ENCODE measurements at places on chromosomes 2 and 18.

- no peak for ATAC-seq
Measured at GRCh38 chr2:171410101-171410500, 23.7 kb downstream of the METTL8 start.

- no peak for ATAC-seq
Measured at GRCh38 chr18:28189400-28190239, 12.7 kb upstream of the CDH2 start.

- no peak for ATAC-seq
Measured at GRCh38 chr2:232979871-232980461, 33.1 kb downstream of the NGEF start.

- no peak for ATAC-seq
Measured at GRCh38 chr2:234512884-234513669, 16.2 kb upstream of the ARL4C start.

GRCh38 chr2:113233593-113234550 is 44.8 kb downstream of the PAX8 start:
- no peak for ATAC-seq

GRCh38 chr2:109582928-109583895 is 30.6 kb downstream of the SEPTIN10 start:
- ATAC-seq, result no peak

DNA sequence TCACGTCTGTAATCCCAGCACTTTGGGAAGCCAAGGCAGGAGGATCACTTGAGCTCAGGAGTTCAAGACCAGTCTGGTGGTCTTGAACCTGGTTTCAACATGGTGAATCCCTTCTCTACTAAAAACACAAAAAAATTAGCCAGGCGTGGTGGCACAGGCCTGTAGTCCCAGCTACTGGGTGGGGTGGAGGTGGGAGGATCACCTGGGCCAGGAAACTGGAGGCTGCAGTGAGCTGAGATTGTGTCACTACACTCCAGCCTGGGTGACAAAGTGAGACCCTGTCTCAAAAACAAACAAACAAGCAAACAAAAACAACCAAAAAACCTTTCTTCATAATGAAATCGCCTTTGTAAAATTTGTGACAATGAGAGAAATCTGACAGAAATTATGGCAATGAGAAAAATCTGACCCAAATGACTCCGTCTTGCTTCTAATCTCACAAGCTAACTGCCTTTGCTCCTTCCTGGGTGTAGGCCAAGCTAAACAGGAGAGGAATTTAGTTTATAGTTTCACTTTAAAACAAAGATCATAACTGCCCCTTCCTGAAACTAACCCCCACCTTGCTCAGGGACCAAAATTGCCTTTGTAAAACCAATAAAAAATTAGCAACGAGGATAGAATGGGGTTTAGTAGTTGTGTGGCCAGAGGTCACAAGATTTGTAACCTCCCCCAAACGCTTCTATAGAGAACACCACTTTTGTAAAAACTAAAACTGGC is 60.7 kb upstream of the KIF5C start:
- ATAC-seq, result peak; percentile 1

GRCh38 chr2:241373446-241373845 is 17.4 kb downstream of the FARP2 start:
- no peak for ATAC-seq

DNA sequence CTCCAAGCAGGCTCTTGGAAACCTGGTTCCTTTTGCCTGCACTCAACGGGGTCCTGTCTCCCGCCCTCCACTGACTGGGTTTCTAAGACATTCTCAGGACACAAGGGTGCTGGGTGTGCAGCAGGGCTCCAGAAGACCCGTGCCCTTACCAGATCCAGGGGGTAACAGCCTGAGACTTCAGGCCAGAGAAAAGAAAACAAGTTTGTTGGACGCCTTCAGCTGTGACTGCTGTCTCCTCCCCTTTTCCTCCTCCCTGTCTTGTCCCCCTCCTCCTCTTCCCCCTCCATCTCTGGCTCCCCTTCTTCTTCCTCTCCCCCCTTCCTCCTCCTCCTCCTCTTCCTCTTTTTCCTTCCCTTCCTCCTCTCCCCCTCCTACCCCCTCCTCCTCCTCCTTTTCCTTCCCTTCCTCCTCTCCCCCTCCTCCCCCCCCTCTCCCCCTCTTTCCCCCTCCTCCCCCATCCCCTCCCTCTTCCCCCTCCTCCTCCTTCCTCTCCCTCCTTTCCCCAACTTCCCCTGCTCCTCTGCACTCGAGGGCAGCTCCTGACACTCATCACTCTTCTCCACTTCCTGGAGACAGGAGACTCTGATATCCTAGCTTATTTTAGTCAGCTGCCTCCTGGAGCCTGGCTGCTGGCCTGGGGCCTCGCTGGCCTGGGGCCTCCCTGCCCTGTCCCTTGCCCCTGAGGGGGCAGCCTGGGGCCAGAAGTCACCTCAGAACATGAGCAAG is 12.4 kb downstream of the ADRA2B start:
- no peak for ATAC-seq

DNA sequence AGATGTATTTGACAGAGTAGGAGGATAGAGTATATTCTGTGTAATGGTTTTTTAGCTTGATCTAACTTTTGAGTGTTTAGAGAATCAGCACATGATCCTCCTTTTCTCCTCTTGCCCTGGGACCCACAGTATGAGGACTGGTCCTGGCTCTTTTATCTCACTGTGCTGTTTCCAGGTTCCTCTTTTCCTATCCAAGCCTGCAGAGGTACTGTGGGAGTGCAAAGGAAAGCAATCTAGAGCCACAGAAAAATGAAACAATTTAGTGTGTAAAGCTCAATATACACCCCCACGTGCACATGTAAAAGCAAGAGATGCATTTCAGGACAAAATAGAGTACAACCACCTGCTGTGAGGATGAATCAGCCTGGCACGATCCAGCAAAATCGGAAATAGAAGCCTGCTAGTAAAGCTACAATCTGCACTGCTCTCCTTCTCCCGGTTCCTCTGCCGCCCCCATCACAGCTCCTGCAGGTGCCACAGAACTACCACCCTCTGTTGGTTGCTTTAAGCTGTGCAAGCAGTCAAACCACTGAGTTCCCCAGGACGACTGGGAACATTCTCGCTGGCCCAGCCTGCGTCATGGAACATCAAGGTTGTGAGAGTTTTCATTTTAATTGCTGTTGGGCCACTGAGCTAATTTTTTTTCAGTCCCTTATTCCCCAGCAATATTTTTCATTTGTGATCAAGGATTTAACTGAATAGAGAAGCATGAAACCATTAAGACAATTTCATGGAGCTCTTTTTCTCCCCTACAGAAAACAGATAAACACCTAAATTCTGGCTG is 47.8 kb upstream of the MAPRE3 start:
- ATAC-seq, result peak; percentile 78

DNA sequence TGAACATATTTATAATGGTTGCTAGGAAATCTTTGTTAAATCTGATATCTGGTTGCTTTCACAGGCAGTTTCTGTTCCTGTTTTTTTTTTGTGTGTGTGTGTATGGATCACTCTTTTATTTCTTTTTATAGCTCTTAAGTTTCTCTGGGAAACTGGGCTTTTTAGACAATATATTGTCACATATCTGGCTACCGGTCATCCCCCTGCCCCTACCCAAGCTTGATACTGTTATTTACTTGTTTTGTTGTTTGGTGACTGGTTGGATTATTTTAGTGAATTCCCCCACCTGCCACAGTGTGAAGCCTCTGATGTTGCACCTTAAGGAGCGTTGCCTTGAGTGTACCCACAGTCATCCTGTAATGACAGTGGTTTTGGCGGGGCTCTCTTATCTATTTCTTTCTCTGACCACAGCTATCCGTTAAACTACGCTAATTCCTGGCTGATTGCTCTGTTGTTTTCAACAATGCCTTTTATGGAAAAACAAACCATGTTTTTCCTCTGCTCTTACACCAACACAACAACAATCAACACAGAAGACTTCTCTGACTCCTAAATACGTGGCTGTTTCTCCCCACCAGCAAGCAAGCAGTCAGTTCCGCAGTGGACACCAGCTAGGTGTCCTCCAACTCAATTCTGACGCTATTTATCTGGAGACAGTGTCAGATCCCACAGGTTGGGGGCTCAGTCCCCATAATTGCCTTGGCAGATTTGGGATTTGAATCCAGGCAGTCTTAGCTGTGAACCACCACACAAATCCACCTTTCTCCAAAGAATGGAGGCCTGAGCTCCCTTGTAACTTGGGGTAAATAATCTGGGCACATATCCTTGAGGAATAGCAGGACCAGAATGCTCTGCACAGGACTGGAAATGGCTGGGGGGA is 10.9 kb downstream of the GNLY start:
- ATAC-seq, result peak; percentile 81

DNA sequence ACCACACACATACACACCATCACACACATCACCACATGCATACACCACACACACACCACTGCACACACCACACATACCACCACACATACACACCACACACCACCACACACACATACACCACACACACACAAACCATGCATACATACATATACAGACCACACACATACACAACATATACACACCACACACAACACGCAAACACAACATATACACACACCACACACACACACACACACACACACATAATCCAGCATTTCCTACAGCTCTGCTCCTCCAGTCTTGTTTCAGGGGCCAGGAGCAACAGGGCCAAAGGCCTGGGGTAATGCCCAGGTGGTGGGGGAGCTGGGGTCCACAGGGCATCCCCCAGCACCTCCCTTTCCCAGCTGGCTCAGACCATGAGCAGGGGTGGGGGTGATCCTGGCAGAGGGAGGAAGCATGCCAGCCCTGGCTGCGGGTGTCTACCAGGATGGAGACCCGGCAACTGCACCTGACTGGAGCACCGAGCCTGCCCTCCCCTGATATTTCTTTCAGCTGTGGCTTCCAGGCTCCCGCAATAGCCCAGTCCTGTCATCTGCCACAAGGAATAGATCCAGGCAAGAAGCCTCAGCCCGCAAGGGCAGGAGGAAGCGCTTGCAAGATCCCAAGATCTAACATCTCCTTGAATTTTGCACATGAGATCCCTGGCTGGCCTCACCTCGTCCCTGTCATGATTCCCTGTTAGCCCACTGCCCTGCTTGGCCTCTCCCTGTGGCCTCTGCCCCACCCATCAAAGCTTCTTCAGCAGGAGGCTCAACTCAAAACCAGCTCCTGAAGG is 196.9 kb downstream of the TNS1 start:
- ATAC-seq, result no peak

GRCh38 chr2:1418566-1418965 is 5.3 kb downstream of the TPO start:
- ATAC-seq, result no peak

DNA sequence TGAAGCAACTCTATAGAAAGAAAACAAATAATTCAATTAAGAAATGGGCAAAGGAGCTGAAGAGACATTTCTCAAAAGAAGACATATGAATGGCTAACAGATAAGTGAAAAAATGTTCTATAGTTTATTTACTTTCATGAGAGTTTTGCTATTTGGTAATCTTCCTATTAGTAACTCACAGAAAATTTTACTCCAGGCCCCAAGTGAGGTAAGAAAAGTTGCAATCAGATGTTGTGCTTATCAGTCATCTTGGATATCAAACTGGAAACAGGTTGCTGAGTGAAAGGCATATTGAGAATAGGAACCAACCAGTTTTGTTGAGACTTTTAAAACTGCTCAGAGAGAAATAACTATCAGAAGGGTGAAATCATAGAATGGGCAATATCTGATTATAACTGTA is 1179.0 kb upstream of the ACVR2A start:
- ATAC-seq, result no peak

DNA sequence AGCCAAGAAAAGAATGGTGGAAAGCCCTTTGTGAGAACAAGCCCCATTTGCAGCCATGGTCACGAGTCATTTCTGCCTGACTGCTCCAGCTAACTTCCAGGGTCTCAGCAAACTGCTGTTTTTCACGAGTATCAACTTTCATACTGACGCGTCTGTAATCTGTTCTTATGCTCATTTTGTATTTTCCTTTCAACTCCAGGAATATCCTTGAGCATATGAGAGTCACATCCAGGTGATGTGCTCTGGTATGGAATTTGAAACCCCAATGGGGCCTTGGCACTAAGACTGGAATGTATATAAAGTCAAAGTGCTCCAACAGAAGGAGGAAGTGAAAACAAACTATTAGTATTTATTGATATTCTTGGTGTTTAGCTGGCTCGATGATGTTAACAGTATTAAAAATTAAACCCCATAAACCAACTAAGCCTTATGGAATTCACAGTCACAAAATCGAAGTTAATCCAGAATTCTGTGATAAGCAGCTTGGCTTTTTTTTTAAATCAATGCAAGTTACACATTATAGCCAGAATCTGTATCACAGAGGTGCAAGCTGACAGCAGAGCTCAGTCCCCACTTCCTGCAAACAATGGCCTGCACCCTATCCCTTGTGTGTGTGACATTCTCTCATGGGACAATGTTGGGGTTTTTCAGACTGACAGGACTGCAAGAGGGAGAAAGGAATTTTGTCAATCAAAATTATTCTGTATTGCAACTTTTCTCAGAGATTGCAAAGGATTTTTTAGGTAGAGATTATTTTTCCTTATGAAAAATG is 26.1 kb downstream of the SLC14A1 start:
- no peak for ATAC-seq

- no peak for ATAC-seq
Measured at GRCh38 chr2:181780657-181781056, 100.3 kb upstream of the NEUROD1 start.

DNA sequence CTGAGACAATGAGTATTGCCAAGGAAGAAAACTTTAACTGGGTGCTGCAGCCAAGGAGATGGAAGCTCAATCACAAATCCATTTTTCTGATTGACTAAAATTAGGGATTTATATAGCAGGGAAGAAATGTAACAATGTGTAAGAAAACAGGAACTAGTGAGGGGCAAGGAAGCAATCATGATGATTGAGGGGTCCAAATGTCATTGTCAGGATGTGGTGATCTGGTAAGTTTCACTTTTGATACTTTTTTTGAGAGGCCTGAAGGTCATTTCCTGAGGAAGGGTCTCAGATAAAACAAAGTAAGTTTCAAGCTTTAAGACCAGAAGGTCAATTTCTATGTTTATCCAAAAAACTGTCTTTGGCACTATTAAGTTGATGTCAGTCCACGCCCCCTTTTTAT is 12.0 kb upstream of the GCC2 start:
- no peak for ATAC-seq

GRCh38 chr2:204665771-204666170 is 120.5 kb downstream of the PARD3B start:
- ATAC-seq, result no peak

- ATAC-seq, result peak; percentile 21
Measured at GRCh38 chr2:23426263-23426905, 41.4 kb downstream of the KLHL29 start.

GRCh38 chr2:60158262-60158661 is 395.2 kb downstream of the BCL11A start:
- ATAC-seq, result no peak

GRCh38 chr2:137952586-137953129 is 11.6 kb upstream of the HNMT start:
- no peak for ATAC-seq

GRCh38 chr2:227163485-227163997 is 464 bp downstream of the COL4A4 start:
- ATAC-seq, result peak; percentile 78

- no peak for ATAC-seq
Measured at GRCh38 chr2:40341198-40341597, 110.7 kb downstream of the SLC8A1 start.

All from stimulated activated memory B cell treated with anti-CD40 and anti-IgM and Interleukin-4, amounts not matched to agents 10 μg/mL and 1 μg/mL and 100 μg/mL, for 72 hours (primary cell).